Non-pigmented ciliary epithelial cell (primary cell): ENCODE measurements at places on chromosomes 4 and X.
A peak's percentile ranks its signal among the peaks of the same experiment; 100 is the strongest.

DNA sequence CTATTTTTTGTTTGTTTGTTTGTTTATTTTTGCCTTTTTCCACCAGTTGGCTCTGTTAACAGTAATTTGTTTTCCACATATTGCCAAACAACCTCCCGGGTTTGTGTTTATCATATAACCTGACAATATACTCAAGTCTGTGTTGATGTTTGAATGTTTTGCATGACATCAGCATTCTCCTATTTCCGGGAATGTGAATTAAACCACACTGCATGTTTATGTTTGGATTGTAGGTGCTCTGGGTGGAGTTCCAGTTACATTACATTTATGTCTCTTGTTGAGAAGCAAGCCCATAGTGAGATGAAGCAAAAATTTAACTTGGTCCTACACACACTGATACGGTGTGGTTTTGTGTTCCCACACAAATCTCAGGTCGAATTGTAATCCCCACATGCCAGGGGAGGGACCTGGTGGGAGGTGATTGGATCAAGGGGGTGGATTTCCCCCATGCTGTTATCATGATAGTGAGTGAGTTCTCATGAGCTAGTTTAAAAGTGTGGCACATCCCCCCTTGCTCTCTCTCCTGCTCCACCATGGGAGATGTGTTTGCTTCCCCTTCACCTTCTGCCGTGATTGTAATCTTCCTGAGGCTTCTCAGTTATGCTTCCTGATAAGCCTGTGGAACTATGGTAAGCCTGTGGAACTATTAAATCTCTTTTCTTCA, 54.4 kb upstream of the CLNK start:
- DNase-seq = no peak

GRCh38 chr4:187235456-187236170, 512.0 kb upstream of the FAT1 start:
- no peak for DNase-seq

DNA sequence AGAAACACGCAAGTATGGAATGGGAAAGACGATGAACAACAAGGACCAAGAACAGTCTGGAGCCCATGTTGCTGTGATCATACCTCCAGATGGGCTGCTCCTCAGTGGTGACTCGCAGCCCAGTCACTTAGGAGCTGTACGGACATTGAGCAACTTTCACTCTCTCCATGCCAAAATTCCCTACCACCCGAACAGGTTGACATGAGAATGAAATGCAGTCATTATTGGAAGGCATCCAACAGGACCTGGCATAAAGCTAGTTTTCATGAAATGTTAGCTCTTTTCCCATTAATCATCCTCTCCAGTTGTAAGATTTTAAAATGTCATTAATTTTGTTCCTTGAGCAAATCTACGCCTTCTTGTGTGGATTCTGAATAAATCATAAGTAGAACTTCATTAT, 82.7 kb upstream of the GPM6B start:
- peak; percentile 58 for DNase-seq

DNA sequence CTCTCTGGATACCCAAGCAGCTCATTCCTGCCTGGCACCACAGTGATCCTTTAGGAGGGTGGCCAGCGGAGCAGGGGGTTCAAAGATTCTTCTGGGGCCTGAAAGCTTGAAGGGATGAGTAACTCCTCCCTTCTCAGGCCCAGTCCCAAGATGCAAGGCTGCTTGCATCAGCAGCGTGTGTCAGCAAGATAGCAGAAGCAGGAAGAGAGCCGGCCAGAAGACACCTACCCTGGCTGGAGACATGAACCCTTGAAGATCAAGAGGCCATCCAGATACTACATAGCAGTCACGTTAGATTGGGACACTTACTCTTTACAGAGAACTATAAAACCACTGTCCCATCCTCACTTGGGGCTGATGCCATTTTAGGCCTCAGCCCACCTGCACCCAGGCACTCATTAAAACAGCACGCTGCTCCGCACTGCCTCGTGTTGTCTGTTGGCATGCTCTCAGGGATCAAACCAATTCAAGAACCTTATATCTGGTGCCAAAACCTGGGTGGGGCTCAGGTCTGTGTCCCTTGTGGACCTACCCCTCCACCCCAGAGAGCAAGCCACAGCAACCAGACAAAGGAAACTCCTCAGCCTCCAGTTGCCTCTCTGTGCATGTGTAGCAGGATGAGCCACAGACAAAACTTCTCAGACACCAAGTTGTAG, 6.5 kb downstream of the UGT2B17 start:
- no peak for DNase-seq

GRCh38 chr4:103664436-103665075, 55.2 kb downstream of the TACR3 start:
- no peak for DNase-seq

GRCh38 chr4:8861576-8862295, 9.9 kb downstream of the HMX1 start:
- DNase-seq = no peak

DNA sequence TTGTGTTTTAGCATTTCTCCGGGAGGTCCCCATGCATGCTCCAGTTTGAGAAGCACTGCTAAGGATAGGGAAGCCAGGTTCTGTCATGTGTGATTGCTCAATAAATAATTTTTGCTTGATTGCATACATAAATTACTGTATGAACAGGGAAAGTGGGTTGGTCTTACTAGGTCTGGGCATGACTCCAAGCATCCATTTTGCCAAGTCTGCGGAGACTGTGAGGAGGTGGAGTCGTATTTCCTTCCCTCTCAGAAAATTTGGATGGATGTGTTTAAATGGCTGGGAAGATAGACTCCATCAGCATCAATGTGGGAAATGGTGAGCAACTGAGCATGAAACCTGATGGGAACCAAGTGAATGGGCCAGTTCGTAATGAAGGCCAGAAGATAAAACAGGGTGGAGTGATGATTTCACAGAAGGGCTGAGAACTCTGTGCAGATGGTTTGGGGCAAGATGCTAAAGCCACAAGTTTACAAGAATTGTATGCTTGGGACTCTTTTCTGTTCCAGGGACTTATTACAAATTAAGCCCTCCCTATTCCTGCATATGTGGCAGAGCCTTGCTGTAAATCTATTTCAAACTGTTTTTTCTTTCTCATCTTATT, 84.1 kb downstream of the NHS start:
- no peak for DNase-seq
